Type B pancreatic cell (in vitro differentiated cells): ENCODE measurements at places on chromosomes 13 and 19. TPM values are rescaled to one million over a fixed set of nuclear protein-coding genes. Genes with fewer than 3 reads are reported as not detected.

DNA sequence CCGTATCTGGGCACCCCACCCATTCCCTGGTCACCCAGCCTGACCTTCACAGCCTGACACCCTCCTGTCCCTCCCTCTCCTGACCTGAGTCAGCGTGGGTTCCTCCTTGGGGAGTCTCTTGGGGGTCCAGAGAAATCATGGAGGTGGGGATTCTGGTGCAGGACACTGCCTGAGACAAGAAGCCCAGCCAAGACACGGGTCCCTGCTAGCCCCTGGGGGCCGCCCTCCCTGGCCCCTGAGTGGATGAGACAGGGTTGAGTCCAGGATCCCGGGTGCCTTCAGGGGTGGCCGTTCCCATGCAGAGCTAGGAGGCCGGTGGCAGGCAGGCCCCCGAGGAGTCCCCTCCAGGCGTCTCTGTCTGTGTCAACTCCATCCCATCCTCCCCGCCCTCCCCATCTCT, 1.6 kb downstream of the MAP2K7 start:
- DNase-seq, result no peak
- peak overlapping the region; percentile 88 for H3K4me3 ChIP-seq
- H3K4me1 ChIP-seq, result peaks cover 11% of the 10 kb centered on the region
- H3K27me3 ChIP-seq, result no peaks in the 10 kb centered on the region

- H3K36me3 ChIP-seq, result no peaks in the 10 kb centered on the region
- no peak overlapping the region for H3K27ac ChIP-seq
- H3K4me3 ChIP-seq, result no peak overlapping the region
- H3K4me1 ChIP-seq, result peaks cover 5% of the 10 kb centered on the region
- H3K27me3 ChIP-seq, result no peaks in the 10 kb centered on the region
Observed at GRCh38 chr13:89457977-89458376, 1786.8 kb downstream of the SLITRK5 start.

GRCh38 chr13:80035096-80035495, 305.8 kb downstream of the SPRY2 start:
- peaks cover 14% of the 10 kb centered on the region for H3K4me1 ChIP-seq
- H3K4me3 ChIP-seq, result no peak overlapping the region
- no peaks in the 10 kb centered on the region for H3K27me3 ChIP-seq
- DNase-seq, result no peak
- H3K27ac ChIP-seq, result no peak overlapping the region

GRCh38 chr19:48913114-48913889, 13.2 kb downstream of the NUCB1 start:
- DNase-seq, result no peak
- no peak overlapping the region for H3K4me3 ChIP-seq
- H3K36me3 ChIP-seq, result peaks cover 20% of the 10 kb centered on the region
- H3K4me1 ChIP-seq, result no peaks in the 10 kb centered on the region
- no peaks in the 10 kb centered on the region for H3K27me3 ChIP-seq
- no peak overlapping the region for H3K27ac ChIP-seq

DNA sequence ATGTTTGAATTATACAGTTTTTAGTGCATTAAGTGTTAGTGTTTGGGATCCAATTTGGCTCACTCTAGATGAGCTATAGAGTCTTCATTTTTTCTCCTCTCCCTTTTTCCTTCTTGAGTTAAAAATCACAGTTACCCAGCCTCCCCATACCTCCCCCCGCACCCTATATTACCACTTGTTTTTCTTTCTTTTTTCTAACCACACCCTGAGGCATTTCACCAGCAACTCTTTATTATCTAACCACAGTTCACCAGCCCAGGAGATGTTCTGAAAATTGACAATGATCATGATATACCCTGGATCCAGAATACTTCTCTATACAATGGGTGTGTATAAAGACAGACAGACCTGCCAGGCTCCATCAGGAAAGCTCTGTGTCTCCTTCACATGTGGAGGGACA, 86.5 kb upstream of the UBL3 start:
- peaks cover 4% of the 10 kb centered on the region for H3K4me1 ChIP-seq
- H3K36me3 ChIP-seq, result no peaks in the 10 kb centered on the region
- H3K27ac ChIP-seq, result no peak overlapping the region
- no peak for DNase-seq

- H3K4me3 ChIP-seq, result peak overlapping the region; percentile 98
- no peak for DNase-seq
- peaks cover 23% of the 10 kb centered on the region for H3K4me1 ChIP-seq
- H3K27me3 ChIP-seq, result no peaks in the 10 kb centered on the region
- peaks cover 4% of the 10 kb centered on the region for H3K36me3 ChIP-seq
- H3K27ac ChIP-seq, result peak overlapping the region; percentile 97
Observed at GRCh38 chr19:50384685-50385535, 763 bp downstream of the POLD1 start.

GRCh38 chr13:92739306-92739818, 487.2 kb upstream of the GPC6 start:
- no peaks in the 10 kb centered on the region for H3K36me3 ChIP-seq
- DNase-seq, result no peak

DNA sequence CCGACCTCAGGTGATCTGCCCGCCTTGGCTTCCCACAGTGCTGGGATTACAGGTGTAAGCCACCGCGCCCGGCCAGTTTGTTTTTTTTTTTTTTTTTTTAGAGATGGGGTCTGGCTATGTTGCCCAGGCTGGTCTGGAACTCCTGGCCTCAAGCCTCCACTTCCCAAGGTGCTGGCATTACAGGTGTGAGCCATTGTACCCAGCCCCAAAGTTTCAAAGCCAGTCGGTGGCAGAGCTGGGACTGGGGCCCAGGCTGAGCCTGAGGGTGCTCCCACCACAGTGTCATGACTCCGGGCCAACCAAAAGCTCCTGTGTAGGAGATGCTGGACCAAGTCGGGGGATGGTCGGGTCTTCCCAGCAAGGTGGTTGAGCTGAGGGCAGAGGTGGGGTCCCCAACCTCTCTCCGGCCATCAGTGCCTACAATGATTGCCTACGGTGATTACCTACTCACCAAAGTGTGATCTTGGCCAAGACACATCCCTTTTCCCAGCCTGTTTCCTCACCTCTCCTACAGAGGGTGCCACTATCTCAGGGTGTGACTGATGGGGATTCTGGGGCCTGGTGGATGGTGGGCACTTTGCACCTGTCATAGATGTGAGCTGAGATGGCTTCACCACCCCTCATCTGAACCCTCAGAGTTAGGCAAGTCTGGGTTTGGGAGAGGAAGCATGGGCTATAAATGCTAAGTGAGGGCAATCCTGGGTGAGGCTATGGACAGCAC, 5.9 kb upstream of the SAMD1 start:
- no peak for DNase-seq
- H3K4me3 ChIP-seq, result no peak overlapping the region
- peaks cover 16% of the 10 kb centered on the region for H3K36me3 ChIP-seq
- peaks cover 7% of the 10 kb centered on the region for H3K4me1 ChIP-seq
- H3K27me3 ChIP-seq, result no peaks in the 10 kb centered on the region
- no peak overlapping the region for H3K27ac ChIP-seq

TRPC4 gene
- total RNA-seq, result 1.9 and 6.1 TPM in 2 replicates

CFD gene
- 5.5 and 11.3 TPM in 2 replicates for total RNA-seq

MTUS2 gene
- total RNA-seq, result 4.1 and 14.5 TPM in 2 replicates
